Activated effector memory CD4-positive, alpha-beta T cell treated with anti-CD3 and anti-CD28 coated beads, Interleukin-2, amount 50 U/mL, for 16 hours (primary cell): ENCODE measurements at places on chromosomes 3 and 15.

- DNase-seq, result no peak
These were observed 199.2 kb downstream of the BCHE start for GRCh38 chr3:165638034-165638433.

GRCh38 chr3:69104586-69104985, 17.8 kb downstream of the LMOD3 start:
- no peak for DNase-seq

DNA sequence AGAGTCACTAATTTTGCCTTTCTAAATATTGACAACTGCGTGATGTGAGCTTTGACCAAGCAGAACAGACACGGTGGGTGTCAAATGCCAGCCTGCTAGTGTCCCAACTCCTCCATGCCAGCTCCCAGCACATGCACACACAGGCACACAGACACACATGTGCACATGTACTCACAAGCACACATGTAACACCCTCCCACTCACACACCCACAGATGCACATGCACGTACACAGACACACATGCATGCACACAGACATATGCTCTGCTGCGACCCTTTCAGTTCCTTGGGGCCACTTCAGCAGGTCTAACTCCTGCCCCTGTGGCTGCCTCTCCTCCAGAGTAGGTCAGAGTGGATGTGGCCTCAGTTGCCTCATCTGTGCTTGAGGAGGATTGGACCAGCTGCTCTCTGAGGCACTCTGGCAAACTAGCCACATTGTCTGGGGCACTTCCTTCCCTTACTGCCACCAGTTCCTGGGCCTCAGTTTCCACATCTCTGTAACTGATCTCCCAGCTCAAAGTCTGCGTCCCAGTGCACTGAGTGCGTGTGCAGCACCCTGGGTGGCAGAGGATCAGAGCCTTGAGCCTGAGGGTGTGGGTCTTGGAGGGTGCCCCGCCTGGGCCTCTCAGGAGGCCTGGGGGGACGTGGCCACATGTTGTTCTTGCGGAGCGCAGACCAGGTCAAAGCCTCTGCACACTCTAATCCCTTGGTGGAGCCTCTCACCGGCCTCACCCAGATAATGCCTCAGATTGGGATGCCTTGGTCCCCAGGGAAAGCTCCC, 55.0 kb upstream of the PRR23E start:
- no peak for DNase-seq

GRCh38 chr15:88970232-88970631, 57.1 kb upstream of the MFGE8 start:
- no peak for DNase-seq

DNA sequence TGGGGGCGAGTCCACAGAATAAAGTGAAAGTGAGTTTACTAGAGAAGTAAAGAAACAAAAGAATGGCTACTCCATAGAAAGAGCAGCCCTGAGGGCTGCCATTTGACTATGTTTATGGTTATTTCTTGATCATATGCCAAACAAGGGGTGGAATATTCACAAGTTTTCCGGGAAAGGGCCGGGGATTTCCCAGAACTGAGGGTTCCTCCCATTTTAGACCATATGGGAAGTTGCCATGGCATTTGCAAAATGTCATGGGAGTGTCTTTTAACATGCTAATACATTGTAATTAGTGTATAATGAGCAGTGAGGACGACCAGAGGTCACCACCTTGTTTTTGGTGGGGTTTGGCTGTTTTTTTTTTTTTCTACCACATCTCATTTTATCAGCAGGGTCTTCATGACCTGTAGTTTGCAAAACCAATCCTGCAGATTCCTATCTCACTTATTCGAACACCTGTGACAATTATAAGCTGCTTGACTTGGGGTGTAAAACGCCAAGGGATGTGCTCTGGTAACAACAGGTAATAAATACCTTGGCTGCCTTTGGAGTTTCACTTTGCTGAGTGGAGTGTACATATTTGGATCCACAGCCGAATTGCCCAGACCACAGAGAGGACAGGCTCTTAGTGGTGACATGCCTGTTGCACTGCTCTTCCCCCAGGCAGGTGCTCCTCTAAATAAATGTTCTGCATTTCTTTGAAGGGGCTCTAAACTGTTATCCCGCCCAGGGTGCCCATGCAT, 43.6 kb downstream of the C2CD4B start:
- DNase-seq, result no peak

GRCh38 chr3:65466300-65466988, 572.3 kb downstream of the MAGI1 start:
- no peak for DNase-seq

GRCh38 chr15:43266834-43267233, at the start of gene TGM5:
TGM5 (minus strand) TSS chr15:43266928; CDS start chr15:43266849, 79 bp downstream.
- DNase-seq, result no peak

DNA sequence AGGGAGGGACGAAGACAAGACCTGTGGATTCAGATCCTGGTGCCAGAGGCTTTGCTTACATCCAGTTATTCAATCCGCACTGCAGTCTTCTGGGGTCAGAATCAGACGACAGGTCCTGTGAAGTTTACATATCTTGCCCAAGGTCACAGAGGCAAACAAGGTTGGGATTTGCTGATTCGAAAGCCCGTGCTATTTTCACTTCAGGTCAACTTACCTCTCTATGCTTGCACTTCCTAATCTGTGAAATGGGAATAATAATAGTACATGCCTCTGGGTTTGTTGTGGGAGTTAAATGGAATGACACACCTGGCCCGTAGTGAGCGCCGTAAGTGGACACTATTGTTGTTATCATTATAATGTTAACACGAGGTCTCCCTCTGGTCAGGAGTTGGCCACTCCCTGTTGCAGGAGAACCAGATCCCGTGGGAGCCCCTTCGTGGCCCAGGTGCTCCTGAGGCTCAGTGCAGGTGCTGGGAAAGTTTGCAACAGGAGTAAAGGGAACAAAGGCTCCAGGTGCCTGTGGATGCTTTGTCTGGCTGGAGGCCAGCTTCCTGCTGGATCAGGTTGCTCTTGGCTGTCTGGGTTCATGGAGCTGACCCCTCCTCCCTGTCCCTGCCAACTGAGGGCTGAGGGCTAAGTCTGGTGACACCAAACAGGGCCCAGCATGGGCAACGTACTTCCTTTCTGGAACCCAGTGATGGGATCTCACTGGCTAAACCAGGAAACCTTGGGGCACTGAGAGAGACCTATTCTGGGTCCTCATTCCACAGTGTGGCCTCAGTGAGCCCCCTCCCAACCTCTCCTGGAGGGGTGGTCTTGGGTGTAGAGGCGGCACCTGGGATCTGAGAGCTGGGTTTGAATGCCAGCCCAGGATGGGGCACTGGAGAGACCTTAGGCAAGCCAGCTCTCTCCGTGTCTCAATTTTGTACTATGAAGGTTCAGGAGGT, 40.1 kb upstream of the SEMA4B start:
- DNase-seq, result no peak

DNA sequence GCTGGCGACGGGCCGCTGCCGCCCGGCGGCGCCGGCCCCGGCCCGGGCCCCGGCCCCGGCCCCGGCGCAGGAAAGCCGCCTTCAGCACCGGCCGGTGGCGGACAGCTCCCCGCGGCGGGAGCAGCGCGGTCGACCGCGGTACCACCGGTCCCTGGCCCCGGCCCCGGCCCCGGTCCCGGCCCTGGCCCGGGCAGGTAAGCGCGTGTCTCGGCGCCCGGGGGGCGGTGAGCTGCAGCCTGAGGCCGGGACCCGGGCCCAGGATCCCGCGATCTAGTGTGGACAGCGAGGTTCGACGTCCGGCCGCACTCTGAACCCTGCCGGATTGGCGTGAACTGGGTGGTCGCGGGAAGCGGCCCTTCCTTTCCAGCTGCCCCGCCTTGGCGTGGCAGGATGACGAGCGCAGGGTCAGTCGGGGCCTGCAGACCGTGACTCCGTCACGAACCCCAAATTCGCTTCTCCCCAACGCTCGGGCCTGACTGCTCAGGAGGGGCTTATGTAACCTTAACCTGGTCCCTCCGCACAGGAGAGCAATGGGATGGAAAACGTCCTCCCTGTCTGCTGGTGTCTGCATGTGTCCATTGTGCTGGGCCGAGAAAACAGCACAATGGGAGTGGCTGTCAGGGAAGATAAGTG, 472 bp downstream of the BSN start:
- peak; percentile 86 for DNase-seq

GRCh38 chr15:92676561-92676960, 21.0 kb upstream of the FAM174B start:
- DNase-seq, result no peak

DNA sequence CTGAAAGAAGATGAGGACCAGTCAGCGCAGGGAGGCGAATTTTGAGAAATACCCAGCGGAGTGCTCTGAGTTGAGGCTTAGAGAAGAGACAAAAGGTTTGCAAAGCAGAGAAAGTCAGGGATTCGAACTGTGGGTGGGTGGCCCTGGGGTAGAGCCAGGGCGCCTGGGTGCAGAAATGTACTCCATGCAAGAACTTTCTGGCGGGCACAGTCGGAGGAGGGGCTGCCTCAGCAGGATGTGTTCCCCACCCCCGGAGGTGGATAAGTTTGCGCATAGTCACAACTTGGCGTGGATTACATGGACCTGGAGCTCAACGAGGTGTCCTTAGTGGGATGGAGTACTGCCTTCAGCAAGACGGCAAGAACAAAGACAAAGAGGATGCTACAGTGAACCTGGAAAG, 117.3 kb upstream of the ALDH1A3 start:
- peak; percentile 41 for DNase-seq

DNA sequence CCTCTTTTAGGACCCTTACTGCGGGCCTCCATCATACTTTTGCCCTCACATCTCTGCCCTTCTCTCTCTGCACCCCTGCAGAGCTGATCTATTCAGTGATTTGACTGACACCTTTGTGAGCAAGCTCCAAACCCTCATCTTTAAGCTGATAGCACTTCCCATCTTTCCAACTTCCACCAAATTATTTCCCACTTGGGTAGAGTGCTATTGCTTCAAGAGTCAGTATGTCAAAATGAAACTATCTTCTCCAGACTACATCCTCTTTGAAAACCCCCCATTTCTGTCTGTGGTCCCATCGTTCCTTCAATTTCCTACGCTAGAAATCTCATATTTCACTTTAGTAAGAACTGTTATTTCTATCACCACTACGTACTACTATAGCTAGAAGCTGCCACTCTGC, 19.7 kb downstream of the ZWILCH start:
- no peak for DNase-seq

GRCh38 chr3:62708638-62709373, 166.4 kb downstream of the CADPS start:
- DNase-seq, result no peak

DNA sequence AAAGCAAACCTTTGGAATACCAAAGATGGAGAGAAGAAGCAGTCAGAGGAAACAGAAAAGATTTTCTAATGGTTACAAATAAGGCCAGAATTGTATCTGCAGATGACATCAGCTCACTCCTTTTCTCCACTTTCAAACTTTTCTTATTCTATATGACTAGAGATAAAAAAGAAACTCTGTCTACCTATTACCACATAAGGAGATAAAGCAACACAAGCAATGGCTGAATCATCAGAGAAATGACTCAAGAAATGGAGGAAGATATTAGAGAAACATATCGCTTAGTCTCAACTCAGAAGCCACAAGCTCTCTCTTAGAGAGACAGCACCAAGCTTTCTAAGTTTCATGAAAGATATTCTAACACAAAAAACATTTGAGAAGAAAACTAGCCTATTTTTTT, 784.0 kb downstream of the ZPLD1 start:
- DNase-seq, result no peak

GRCh38 chr3:171943262-171944117, 95.9 kb upstream of the FNDC3B start:
- DNase-seq, result no peak

- DNase-seq, result no peak
These were observed 235.0 kb downstream of the SLC9A9 start for GRCh38 chr3:143613226-143613625.
